ENCODE measurements at places on chromosomes 7 and 10.

DNA sequence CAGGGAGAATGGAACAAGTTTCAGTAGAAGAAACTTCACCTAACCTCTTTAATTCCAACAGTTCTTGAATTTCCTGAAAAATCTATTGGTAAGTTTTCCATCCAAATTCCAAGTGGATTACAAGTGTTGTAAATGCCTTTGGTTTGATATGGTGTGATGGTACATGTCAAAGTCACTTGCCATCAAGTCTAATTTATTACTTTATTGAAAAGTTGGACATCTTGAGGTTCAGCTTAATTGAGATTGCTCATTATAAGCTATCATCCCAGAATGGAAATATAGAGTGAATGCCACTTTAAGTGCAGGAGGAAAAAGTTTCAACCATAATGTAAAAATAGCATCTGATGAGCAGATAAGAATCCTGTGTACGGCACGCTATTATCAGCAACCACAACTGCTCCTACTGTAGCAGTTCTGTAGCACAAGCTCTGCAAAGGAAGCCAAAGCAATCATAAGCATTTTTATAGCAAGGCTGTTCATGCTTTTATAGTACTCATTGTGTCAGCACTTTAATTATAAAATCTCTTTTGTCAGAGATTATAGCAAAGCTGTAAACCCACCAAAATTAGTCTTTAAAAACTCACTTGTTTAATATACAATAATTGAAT lies 991.8 kb upstream of the PHF14 start:
- DNase-seq, result no peak

DNA sequence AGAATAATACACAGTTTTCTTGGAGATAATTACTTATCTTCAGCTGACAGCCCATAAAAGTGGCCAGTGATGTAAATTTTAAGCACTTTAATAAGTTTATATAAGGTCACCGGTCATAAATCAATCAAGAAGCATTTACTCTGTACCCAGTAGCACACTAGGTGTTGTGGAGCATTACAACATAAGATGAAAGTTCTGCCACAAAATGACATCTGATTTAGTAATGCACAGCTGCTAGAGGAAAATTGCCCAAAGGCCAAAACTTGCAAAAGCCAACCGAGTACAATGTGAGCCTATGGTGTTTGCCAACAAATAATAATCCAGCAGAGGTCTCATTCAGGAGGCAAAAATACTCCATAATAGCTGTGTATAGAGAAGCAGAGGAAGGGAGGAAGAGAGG lies 63.6 kb downstream of the GPR37 start:
- DNase-seq, result no peak

- DNase-seq, result no peak
These were observed 97.1 kb downstream of the CREB5 start for GRCh38 chr7:28509251-28510025.

- DNase-seq, result no peak
These were observed 39.8 kb upstream of the C10orf67 start for GRCh38 chr10:23384364-23384763.

GRCh38 chr7:158415316-158415715 lies 172.3 kb downstream of the PTPRN2 start:
- no peak for DNase-seq

GRCh38 chr10:26331371-26331770 lies 106.8 kb upstream of the APBB1IP start:
- no peak for DNase-seq
